ENCODE measurements at places on chromosomes 1 and 21.

- DNase-seq, result no peak
These were observed 16.6 kb upstream of the IPP start for GRCh38 chr1:45767035-45767434.

DNA sequence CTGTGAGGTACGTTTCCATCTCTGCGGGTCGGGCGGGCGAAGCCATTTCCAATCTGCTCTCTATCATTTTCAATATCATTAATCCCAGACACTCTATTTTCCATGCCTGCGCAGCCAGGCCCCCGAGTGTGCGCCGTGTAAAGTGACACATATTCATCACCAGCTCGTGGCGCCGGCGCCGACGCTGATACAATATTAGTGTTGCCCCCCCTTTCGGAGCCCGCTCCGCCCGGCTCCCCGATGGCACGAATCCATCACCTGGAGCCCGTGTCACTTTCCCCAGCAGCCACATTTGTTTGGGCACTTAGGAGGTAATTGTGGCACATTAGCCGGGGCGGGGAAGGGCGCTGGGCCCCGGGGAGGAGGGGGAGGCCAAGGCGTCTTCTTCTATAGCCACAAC, 33.7 kb upstream of the DMBX1 start:
- DNase-seq, result no peak

DNA sequence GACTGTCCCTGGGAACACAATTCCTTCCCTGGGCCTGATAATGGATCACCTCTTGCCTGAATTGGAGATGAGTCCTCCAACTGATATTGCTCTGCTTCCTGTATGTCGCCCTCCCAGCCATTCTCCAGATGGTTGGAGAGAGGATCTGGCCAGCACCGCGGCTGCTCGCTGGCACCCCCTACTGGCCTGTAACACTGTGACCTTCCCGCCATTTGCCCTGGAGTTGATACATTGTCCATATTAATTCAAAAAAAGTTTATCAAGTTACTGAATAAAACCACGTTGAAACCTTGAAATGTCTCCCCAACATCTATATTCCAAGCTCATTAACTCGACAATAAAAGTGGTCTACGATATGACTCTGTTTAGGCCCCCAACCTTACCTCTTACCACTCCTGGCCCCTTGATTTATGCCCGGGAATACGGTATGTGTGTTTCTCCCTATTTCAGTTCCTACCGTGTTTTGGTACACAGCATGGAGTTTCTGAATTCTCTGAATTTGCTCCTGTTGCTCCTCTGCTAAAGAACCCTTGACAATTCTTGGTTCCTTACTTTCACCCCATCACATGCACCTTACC, 241.8 kb upstream of the KIAA0040 start:
- DNase-seq, result no peak

- no peak for DNase-seq
These were observed 129.4 kb upstream of the CSF3R start for GRCh38 chr1:36612121-36612520.

DNA sequence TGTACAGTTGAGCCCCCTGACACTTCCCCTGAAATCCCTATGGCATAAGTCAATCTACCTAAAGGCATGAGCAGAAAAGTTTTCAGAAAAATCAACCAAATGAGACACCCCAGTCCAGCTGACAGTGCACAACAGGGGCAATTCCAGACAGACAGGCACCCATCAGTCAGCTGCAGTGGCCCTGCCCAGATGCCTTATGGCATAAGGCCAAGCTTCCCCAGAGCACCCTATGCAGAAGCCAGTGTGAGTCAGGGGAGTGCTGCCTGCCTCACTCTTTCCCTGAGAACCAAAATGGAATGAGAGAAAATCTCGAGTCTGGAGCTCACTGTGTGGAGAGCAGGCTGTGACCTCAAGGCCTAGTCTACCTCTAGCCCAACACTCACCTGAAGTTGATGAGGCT, 38.1 kb downstream of the MRAP start:
- DNase-seq, result peak; percentile 63

- DNase-seq, result no peak
These were observed 2.7 kb downstream of the SNAPIN start for GRCh38 chr1:153661111-153661708.

DNA sequence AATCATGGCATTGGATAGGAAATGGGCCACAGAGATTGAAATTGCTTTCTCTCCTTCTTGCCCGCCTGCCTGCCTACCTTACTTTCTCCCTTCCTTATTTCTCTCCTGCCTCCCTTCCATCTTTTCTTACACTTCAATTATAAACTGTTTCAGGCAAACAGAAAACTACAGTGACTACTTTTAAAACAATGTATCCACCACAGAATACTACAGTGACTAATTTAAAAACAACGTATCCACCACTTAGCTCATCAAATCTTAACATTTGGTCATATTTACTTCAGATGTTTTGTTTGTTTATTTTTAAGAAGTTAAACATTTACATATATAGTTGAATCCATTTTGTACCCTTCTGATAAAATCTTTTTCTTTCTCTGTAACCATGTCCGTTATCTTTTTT, 54.4 kb downstream of the SNRPE start:
- DNase-seq, result peak; percentile 23

DNA sequence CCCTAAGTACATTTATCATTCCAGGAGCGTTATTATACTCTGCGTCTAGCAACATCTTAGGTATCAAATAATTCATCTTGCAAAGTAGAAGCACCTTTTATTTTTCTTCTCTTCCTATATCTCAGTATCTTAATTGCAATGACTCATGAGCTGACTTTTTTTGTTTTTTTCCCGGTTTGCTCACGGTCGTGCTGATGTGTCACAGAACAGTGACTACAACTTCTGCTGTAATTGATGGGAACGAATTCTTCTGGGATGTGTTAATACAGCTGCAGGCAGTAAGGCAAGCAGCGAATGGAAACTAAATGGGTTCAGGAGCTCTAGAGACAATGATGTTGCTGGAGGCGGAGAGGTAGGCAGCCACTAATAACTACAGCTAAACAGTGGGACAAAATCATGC, 89.8 kb upstream of the TMPRSS15 start:
- DNase-seq, result no peak

GRCh38 chr1:85058786-85059185, 10.5 kb upstream of the MCOLN3 start:
- no peak for DNase-seq

DNA sequence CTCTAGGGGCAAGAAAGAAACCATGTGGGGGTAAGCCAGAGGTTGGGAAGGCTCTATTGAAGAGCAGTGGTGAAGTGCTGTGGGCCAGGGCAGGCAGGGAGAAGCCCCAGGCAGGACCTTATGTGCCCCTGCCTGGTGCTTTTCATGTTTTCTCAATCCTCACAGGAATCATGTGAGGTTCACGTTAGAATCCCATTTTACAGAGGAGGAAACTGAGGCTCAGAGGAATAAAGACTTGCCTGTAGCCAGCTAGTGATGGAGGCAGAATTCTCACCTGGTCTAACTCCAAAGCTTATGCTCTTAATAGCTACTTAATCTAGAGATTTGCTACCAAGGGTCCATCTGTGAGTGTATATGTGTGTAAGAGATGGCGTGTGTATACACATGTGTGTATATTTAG, 4.2 kb downstream of the TTC22 start:
- no peak for DNase-seq

GRCh38 chr1:93579891-93580290, 101.7 kb downstream of the BCAR3 start:
- peak; percentile 67 for DNase-seq

- peak; percentile 42 for DNase-seq
These were observed 158.3 kb downstream of the TOMM20 start for GRCh38 chr1:234970401-234970730.

DNA sequence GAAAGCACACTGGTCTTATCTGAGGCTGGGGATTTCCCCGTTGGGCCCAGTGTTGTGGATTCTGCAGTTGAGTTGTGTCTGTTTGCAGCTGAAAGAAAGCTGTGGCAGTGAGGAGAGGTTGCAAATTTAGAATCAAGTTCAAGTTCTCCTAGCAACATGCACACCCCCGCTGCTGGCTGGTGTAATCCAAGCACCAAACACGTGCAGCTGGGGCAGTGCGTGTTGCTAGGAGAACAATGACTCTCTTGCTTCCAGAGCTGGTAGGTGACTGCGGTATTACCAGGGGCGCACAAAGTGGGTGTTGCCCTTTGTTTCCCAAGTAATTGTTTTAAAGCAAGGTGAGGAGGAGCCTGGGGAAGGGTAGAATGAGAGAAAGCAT, 91.5 kb downstream of the IER5 start:
- DNase-seq, result peak; percentile 42

DNA sequence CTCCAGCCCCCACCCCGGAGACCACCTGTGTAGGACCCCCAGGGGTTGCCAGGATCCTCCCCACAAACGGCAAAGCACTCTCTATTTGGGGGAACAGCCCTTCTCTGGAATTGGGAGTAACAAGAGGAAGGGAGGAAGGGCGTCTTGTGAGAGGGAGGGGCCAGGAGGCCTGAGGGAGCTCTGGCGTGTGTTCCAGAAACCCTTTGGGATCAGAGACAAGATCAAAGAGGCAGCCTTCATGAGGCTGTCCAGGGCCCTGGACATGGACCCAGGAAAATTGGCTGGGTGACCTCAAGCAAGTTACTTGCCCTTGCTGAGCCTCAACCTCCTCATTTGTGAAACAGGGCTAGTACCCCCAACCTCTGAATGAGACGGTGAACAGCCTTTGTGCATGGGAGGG, 18.1 kb upstream of the ECE1 start:
- no peak for DNase-seq

DNA sequence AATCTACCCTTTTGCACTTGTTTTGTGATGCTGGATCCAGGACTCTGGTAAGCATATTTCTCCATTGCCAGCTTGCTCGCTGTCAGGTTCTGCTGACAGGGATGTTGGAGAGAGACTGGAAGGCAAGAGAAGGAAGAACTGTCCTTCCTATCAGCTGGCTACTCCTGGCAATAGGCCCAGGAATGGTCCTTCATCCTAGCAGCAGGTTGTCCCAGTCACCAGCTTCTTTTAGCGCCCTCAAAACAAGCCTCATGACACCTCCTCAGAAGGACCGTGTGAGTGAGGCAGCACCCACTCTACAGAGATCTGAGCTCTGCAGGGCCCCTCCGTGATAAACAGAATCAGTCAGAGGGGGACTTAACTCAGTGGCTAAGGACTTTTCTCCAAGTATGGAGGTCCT, 33.1 kb upstream of the SLAMF9 start:
- DNase-seq, result no peak

GRCh38 chr1:171798765-171799164, 17.3 kb downstream of the METTL13 start:
- DNase-seq, result no peak

- peak; percentile 90 for DNase-seq
These were observed 8.7 kb upstream of the GPR161 start for GRCh38 chr1:168145184-168146159.

- no peak for DNase-seq
These were observed 11.6 kb upstream of the AKR7A3 start for GRCh38 chr1:19300211-19300610.

DNA sequence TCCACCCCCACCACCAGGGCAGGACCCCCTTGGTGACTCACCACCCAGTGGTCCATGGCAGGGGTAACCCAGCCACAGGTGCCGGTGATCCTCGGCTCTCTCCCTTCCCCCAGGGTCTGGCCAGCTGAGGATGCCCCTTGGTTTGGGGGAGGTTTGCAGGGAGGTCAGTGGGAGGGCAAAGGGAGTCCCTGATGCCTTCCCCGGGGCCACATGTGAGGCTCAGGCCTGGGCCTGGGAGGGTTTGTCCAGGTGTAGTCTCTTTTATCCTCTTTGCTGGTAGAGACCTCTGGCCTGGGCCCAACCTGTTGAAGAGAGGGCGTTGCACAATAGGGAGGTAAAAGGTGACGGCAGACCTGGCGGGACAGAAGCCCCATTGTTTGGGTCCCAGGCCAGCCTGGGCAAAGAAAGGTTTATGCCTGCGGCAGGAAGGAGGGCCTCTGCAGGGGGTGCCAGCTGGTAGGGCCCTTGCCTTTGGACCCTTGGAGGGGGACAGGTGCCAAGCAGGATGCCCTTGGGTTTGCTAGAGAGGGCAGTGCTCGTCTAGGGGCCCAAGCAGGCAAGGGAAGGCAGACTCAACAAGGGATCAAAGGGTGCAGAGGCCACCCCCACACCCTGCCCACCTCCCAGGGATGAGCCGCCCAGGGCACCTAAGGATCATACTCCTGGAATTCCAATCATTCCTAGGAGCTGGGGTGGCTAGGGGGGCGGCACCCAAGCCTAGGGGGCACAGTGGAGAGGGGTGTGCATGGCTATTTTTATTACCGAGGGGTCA, 760 bp upstream of the TINAGL1 start:
- DNase-seq, result no peak

DNA sequence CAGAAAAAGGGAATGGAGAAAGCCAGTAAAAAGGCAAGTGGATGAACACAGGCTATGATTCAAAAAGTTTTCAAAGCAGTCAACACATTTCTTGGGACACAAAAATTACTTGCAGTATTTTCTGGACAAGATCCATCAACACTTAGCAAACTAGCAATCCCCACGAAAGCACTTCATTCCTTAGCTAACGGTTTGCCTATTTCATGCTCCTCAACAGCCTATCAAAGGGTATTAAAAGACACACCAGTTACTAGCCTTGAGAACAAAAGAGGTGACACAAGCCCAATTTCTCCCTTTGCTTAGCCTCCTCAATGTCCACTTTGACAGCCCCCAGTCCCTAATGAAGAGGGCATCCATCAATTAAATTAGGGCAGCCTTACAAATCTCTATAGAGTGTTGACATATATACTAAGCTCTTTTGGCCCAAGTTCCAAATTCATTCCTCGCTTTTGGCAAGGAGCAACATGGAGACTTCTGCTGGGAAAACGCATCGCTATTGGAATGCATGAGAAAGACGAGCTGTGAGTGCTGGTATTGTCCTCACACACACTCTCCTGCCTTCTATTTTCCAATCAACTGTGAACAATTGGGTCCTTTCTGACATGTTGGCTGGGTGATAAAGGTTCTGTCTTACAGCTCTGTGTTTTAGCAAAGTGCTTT, 180.0 kb downstream of the TNR start:
- DNase-seq, result no peak

DNA sequence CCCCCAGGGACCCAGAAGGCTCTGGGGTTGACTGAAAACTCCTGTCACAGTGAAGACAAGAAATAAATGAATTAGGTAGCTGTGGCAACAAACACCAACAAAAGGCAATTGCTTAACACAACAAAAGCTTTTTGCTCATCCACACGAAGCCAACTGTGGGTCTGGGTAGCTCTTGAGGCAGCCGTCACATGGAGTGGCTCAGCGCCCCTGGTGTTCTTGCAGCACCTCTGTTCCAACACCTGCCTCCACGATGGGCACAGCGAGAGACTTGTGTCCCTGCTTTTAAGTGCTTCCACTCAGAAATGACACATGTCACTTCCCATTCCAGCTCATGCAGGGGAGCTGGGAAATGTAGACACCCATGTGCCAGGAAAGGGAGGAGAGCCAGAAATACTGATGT, 364.5 kb upstream of the DUSP10 start:
- DNase-seq, result no peak

- DNase-seq, result no peak
These were observed 9.9 kb downstream of the ATP1A1 start for GRCh38 chr1:116382857-116383483.

GRCh38 chr1:227127891-227128290, 187.8 kb downstream of the COQ8A start:
- no peak for DNase-seq

GRCh38 chr1:197013234-197013633, 35.9 kb downstream of the CFHR5 start:
- DNase-seq, result no peak
